ENCODE measurements at places on chromosomes 1 and 21. TPM values are rescaled to one million over a fixed set of nuclear protein-coding genes. Genes with fewer than 3 reads are reported as not detected.

DNA sequence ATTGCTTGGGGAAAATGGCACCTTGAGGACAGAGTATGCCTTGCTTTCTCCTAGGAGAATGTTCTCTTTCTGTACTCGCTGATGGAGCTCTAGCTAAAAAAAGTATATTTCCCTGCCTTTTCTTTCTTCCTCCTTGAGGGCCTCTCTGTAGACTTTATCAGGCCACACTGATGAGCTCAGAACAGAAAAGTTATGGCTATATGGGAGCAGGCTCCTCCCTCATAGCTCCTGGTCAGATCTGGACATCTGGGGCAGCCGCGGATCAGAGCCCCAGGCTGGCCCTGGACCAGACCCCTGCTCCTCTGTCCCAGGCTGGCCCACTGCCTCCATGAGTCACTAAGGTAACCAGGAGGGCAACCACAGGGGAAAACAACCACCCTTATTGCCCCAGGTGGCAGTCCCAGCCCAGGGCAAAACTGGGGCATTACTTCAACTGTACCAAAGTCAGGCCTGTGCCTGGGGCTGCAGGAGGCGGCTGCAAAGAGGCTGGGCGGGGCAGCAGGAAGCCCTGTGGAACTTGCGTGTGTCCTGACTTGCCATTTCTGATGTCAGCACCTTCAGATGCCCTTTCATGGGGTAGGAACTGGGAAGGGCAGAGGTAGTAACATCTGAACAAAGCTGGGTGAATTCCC is 26.3 kb upstream of the ZNF648 start:
- DNase-seq: no peak

DNA sequence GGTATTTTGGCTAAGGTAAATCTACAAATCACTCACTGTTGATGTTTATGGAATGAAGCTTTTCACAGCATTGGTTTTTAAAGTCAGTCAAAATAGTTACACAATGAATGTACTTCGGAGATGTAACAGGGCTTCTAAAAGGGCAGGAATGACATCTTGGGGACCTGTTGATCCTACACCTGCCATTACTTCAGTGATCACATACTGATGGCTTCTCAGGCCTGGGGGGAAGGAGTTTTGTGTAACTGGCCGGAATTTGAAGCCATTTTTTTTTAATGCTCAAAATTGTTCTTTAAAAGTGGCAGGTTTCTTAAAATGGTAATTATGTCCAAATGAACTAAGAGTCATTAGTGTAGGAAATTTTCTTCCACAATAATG is 11.2 kb downstream of the RPL5 start:
- no peak for DNase-seq

DNA sequence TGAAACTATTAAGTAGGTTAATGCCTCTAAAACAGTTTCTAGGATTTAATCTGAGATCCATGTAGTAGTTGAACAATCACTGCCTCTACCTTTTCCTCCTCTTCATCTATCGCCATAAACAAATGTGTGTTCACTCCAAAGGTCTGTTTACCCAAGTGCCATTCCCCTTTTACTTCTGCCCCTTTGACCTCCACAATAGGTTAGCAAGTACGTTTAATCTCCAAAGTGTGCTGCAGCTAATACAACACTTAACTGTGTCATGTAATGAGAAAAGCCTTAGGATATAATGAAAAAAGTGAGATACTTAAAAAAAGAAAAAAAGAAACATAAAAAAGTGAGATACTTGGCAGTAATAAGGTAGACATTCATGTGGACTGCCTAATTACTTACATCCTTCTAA is 28.2 kb downstream of the GPBP1L1 start:
- DNase-seq: no peak

- DNase-seq: no peak
Measured at GRCh38 chr1:110455151-110455550, 4.2 kb downstream of the PROK1 start.

DNA sequence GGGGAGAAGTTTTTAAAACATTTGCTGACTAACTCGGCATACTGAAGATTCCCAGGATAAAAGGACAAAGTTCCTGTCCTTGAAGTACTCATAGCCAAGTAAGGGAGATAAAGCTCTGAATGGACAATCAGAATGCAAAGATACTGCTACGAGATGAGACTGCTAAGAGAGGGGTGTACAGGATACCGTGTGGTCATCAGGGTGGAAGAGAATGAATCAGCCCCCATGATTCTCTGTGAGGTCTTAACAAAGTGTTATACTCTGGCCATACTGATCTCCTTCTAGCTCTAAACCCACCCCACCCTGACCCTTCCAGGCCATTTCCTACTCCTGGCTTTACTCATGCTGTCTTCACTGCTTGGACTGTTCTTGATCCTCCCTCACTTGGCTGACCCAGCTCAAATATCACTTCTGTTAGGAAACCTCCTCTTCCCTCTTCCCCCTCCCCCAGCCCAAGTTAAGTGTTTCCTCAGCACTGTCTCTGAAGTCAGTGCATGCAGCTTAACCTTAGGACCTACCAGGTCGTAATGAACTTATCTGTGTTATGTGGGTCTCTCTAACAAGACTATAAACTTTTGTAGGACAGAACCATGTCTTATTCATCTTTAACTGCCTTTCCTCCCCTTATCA is 15.8 kb upstream of the MAGOH start:
- DNase-seq: no peak

GRCh38 chr1:201763455-201764140 is 65.4 kb upstream of the IPO9 start:
- DNase-seq: no peak

DNA sequence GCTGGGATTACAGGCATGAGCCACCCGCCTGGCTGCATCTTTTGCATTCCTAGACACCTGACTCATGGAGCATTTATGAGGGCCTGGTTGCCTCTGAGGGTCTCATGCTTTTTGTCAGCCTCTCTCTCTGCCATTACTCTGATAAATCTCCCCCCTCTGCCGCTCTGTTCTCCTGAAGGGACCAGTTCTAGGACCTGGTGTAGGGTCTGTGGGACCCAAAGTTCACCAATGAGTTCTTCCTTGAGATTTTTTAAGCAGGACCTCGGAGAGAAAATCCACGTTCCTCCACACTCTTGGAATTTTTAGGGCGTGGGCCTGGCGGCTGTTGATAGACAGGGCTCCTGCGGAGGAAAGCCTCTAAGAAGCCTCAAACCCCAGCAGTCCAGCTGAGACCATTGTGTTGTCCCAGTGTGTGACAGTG is 91.9 kb upstream of the ERRFI1 start:
- no peak for DNase-seq

DNA sequence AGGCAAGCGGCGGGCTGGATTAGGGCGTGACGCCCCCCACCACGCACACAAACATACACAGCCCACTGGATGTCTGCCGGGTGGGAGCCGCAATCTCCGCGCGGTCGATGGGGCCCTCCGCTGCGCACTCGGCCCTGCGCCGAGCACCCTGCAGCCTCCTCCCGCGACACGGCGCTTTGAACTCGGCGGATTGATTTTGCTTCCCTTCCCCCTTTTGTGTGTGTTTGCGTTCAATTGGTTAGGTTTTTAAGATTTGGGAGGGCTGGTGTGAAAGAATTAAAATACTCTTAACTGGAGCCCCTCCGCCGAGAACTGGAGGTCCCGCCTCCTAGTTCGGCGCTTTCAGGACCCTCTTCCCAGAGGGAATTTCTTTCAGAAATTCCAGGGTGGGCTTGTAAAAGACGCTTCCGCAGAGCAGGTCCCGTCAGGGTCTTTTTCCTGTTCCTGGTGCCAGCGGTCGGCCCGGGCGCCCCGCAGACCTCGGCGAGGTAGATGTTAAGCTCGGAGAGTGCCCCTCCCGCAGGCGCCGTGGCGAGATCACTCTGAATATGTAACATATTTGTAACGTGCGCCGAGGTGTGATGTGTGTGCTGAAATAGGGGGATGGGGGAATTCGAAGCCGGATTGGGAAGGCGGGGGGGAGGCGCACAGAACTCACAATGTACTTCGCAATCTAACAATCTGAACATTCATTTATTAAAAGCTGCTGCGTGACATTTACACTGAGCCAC is 8.0 kb upstream of the BARHL2 start:
- DNase-seq: no peak

- no peak for DNase-seq
Measured at GRCh38 chr1:53738205-53739108, 507 bp downstream of the GLIS1 start.

GRCh38 chr21:44790368-44790767 is 11.3 kb downstream of the UBE2G2 start:
- DNase-seq: no peak

Gene MEX3A
- 1.3 TPM for total RNA-seq

Gene OR2L13
- total RNA-seq: 0.29 TPM

Gene PSMB4
- 234 TPM for total RNA-seq

Gene GUCA2B
- total RNA-seq: not detected

Gene LMO4
- 34.4 TPM for total RNA-seq

Gene AGO3
- total RNA-seq: 28.2 TPM

All from breast epithelium (tissue), 4 donors.